ENCODE measurements at places on chromosomes 4 and X. TPM values are rescaled to one million over a fixed set of nuclear protein-coding genes. Genes with fewer than 3 reads are reported as not detected.

Gene GAGE12F
- not detected for total RNA-seq

Gene AVPR2
- not detected for total RNA-seq

Gene VSIG4
- not detected for total RNA-seq

Gene GLRB
- total RNA-seq = not detected

Gene ETDB
- not detected for total RNA-seq

Gene UGT2B15
- total RNA-seq = not detected

Gene SULT1B1
- 5.4 TPM for total RNA-seq
